ENCODE measurements at places on chromosomes 3 and 15. TPM values are rescaled to one million over a fixed set of nuclear protein-coding genes. Genes with fewer than 3 reads are reported as not detected.
A peak's percentile ranks its signal among the peaks of the same experiment; 100 is the strongest.

GRCh38 chr3:139735191-139735590 lies 57.4 kb upstream of the NMNAT3 start:
- H3K27ac ChIP-seq, result no peak overlapping the region
- H3K36me3 ChIP-seq, result no peaks in the 10 kb centered on the region
- no peak for DNase-seq
- H3K27me3 ChIP-seq, result peaks cover 7% of the 10 kb centered on the region
- no peak overlapping the region for H3K4me3 ChIP-seq

DNA sequence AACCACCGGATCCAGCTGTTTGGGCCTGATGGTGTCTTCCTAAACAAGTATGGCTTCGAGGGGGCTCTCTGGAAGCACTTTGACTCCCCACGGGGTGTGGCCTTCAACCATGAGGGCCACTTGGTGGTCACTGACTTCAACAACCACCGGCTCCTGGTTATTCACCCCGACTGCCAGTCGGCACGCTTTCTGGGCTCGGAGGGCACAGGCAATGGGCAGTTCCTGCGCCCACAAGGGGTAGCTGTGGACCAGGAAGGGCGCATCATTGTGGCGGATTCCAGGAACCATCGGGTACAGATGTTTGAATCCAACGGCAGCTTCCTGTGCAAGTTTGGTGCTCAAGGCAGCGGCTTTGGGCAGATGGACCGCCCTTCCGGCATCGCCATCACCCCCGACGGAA lies 60.1 kb upstream of the CCR4 start:
- no peaks in the 10 kb centered on the region for H3K27me3 ChIP-seq
- no peak overlapping the region for H3K27ac ChIP-seq
- no peaks in the 10 kb centered on the region for H3K36me3 ChIP-seq
- no peak for DNase-seq

DNA sequence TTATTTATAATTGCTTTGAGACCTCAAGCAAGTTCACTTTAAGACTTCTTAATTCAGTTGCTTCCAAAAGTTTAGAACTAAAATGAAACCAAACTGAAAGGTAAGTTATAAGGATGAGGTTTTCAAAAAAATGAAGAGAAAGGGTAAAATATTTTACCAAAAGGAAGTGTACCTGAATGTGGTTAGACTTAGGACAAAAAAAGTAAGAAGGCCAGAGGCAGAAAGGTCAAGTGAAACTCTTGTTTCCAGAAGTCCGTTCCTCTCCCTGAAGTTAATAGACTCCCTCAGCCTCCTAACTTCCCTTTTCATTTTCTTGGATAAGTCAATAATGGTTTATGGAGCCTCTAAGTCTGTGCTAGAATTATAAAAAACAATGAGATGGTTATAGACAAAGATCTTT lies 16.6 kb downstream of the BTLA start:
- no peak for DNase-seq
- peak overlapping the region; percentile 77 for H3K27ac ChIP-seq
- peaks cover 60% of the 10 kb centered on the region for H3K4me1 ChIP-seq
- peak overlapping the region; percentile 45 for H3K4me3 ChIP-seq
- H3K36me3 ChIP-seq, result peaks cover 45% of the 10 kb centered on the region

ITIH1 gene
- not detected for polyA plus RNA-seq

TRIM71 gene
- polyA plus RNA-seq, result not detected

SI gene
- not detected for polyA plus RNA-seq

LMAN1L gene
- not detected for polyA plus RNA-seq
